ENCODE measurements at places on chromosomes 12 and 14. TPM values are rescaled to one million over a fixed set of nuclear protein-coding genes. Genes with fewer than 3 reads are reported as not detected.

GRCh38 chr12:106954462-106955376, 988 bp upstream of the TMEM263 start:
- DNase-seq: no peak

DNA sequence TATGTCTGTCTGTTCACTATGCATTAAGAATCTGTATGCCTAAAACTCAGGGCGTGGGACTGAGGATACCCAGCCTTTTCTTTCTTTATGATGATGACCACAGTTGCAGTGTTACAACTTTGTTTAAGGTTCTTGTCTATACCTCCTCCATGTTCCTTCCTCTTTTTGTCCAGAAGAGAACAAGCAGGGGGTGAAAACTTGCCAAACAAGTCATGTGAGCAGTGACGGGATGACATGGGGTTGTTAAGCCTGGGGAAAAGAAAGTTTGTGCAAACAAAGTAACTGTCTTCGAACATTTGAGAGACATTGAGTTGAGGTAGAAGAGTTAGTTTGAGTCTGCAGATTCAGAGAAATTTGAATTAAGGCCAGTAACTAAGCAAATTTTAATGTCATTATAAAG, 505.5 kb downstream of the NPAS3 start:
- no peak for DNase-seq

DNA sequence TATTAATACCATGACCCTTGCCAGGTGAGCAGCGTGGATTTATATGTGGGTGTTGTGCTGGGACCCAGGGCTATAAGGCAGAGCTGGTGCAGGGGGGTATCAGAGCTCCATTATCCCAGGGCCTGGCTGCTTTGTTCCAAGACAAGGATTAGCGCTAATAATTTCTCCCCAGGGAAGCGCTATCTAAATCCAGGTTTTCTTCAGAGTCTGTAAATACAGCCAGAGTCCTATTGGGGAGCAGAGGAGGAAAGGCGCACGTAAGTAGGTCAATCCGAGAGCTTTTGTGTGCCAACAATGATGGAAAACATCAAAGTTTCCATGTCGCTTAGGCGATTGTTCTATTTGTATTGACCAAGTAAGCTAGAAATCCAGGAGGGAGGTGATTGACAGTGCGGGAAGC, 1009.7 kb downstream of the VRK1 start:
- no peak for DNase-seq

DNA sequence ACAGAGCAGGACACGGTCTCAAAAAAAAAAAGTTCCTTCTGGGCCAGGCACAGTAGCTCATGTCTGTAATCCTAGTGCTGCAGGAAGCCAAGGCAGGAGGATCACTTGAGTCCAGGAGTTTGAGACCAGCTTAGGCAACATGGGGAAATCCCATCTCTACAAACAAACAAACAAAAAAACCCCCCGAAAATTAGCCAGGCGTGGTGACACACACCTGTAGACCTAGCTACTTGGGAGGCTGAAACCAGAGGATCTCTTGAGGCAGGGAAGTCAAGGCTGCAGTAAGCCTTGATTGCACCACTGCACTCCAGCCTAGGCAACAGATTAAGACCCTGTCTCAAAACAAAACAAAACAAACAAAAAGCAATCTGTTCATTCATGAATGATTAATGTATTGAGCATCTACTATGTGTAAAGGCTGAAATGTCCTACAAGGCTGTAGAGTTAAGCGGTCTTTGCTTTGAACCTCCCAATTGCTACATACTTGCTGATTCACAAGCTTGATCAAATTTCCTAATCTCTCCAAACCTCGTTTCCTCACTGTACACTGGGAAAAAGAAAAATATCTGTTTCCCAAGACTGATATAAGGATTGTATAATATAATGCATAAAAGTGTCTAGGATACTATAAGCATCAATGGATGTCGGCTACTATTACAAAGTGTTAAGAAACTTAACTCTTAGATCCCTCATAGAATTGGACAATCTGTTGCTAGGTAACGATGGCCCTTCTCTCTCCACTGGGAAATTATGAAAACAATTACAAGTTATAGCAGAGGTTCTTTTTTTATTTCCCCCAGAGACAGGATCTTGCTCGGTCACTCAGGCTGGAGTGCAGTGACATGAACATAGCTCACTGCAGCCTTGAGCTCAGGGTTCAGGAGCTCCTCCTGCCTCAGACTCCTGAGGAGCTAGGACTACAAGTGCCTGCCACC, 7.9 kb upstream of the RILPL2 start:
- no peak for DNase-seq

The AQP5 gene
- total RNA-seq: 0.62 TPM

The MCRS1 gene
- total RNA-seq: 29.9 TPM

The CLEC6A gene
- not detected for total RNA-seq
